Stimulated activated CD8-positive, alpha-beta memory T cell treated with anti-CD3 and anti-CD28 coated beads, Interleukin-4, amount 100 ng/mL, for 48 hours (primary cell): ENCODE measurements at places on chromosomes 12 and 14.

GRCh38 chr14:24875203-24875838, 174.6 kb downstream of the STXBP6 start:
- no peak for DNase-seq

GRCh38 chr12:14540801-14541462, 26.8 kb downstream of the PLBD1 start:
- DNase-seq = no peak

- no peak for DNase-seq
Observed at GRCh38 chr12:66733321-66733720, 54.4 kb upstream of the GRIP1 start.

GRCh38 chr12:89343127-89343526, 9.2 kb downstream of the DUSP6 start:
- no peak for DNase-seq

GRCh38 chr14:31340297-31341063, 79.9 kb downstream of the HEATR5A start:
- no peak for DNase-seq

- DNase-seq = no peak
Observed at GRCh38 chr14:78790271-78790670, 620.1 kb downstream of the NRXN3 start.

- DNase-seq = no peak
Observed at GRCh38 chr12:25972783-25973182, 14.3 kb downstream of the RASSF8 start.

- no peak for DNase-seq
Observed at GRCh38 chr14:77554816-77555599, 56.4 kb upstream of the ISM2 start.

- DNase-seq = no peak
Observed at GRCh38 chr12:112524676-112525425, 106.1 kb downstream of the PTPN11 start.

DNA sequence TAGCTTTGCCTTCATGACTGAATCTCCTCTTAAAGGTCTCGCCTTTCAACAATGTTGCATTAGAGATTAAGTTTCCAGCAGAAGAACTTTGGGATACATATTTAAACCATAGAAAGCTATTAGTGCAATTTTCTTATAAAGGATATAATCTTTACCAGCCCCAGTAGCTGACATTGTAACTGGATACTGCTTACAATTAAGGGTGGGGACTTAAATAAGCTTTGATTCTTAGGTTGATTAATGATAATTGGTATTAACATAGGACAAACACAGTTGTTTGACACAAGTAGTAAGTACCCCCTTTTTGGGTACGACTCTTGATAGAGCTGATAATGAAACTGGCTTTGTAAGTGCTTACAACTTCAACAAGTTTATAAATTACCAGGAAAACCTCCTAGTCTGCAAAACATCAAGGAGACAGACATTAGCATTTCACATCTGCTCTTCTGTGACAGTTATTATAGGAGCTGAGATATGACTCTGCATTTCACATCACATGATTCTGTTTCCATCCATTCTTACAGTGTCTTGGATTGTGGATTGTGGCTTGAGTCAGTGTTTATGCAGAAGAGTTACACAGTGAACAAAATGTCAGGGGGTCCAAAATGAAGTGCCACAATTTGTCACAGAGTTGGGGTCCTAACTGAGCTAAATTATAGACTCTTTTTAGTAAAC, 249.1 kb upstream of the E2F7 start:
- DNase-seq = no peak

DNA sequence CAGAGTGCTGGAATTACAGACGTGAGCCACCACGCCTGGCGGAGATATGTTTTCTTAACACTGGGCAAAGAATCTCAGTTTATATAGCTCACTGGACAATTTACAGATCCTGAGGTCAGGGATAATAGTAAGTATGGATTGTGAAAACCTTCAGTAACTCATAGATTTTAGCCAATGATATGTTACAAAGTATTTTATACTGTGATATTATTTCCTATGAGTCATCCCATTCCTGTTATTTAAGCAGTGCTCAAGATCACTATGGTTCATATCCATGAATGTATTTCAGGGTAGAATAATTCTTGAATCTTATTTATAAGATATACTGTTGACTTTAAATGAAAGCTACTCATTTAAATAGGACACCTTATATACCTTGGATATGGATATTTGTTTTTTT, 107.2 kb downstream of the RAD51B start:
- no peak for DNase-seq

- DNase-seq = no peak
Observed at GRCh38 chr12:2934371-2934770, 24.8 kb upstream of the TEAD4 start.

DNA sequence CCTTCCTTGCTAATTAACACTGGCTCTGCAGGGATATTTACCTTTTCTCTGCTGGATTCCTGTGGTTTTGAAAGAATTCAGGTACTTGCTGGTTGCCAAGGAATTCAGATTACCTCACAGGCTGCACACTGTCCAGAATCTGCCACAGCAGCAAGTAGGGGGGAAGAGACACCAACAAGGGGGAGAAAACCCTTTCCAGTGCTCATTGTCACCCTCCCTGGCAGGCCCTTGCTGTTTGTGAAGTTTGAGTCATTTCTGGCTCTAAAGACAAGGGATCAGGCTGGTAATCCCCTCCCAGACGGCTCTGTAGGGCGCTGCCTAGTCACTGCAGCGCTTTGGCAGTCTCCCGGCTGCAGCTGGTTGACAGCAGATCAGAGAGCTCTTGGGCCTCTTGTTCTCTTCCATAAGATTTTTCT, 50.8 kb downstream of the TTLL5 start:
- peak; percentile 24 for DNase-seq

- DNase-seq = peak; percentile 62
Observed at GRCh38 chr14:68695326-68695768, 97.5 kb downstream of the ZFP36L1 start.

DNA sequence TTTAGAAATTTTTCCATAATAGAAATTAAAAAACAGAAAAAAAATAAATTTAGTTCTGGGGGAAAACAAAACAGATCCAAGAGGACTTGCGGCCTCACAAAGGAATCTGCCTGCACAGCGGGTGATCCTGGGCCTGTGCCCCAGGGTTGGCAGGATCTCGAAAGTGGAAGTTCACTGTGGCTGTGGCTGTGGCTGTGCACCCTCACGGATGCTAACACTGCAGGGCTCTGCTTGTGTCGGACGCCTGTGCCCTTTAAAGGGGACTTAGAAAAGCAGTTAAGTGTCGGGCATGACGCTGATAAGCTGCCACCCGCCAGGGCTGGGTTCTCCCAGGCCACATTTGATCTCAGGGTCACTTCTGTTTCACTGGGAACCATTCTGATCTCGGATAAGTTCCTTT, 209.1 kb downstream of the TTC7B start:
- no peak for DNase-seq

DNA sequence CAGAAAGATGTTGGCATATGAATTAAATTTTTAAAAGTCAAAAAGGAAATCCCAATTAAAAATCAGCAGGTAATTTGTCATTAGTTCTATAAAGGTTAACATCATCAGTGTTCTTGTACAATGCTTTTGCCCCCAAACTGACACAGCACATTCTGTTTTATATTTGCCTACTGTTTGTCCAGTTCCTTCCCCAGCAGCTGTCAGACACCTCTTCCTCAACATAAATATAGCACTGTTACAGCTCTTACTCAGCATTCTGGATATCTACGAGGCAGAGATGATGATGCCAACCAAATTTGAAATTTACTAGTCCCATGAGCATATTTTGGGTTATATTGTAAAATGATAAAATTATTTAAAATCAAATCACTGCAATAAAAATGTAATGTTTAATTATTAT, 124.6 kb downstream of the SINHCAF start:
- DNase-seq = no peak

DNA sequence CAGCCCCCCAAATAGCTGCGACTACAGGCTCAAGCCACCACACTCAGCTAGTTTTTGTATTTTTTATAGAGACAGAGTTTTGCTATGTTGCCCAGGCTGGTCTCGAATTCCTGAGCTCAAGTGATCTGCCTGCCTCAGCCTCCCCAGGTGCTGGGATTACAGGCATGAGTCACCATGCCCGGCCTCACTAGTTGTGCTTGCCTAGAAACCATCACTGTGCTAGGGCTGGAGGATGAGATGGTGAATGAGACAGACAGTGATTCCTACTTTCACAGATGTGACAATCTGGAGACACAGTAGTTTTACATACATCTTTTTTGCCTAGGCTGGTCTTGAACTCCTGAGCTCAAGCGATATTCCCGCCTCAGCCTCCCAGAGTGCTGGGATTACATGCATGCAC, 7.5 kb upstream of the MSI1 start:
- DNase-seq = no peak

DNA sequence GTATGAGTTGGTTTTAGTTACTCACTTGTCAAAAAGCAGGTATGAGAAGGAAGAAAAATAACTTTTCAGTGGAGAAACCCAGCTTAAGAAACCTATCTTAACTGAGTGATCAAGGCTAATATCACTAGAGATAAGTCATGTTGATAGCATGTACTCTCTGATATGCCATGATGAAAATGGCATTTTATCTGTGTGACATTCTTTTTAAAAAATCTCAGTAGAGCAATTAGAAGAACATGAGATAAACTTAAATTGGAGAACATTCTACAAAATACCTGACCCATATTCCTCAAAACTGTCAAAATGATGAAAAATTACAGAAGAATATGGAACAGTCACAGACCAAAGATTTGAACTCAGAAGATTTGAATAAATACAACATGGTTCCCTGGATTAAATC, 912.4 kb upstream of the ATXN7L3B start:
- DNase-seq = no peak

- DNase-seq = no peak
Observed at GRCh38 chr12:21989819-21990412, 48.7 kb upstream of the ABCC9 start.

GRCh38 chr14:101128478-101129321, 225.2 kb upstream of the RTL1 start:
- peak; percentile 19 for DNase-seq

DNA sequence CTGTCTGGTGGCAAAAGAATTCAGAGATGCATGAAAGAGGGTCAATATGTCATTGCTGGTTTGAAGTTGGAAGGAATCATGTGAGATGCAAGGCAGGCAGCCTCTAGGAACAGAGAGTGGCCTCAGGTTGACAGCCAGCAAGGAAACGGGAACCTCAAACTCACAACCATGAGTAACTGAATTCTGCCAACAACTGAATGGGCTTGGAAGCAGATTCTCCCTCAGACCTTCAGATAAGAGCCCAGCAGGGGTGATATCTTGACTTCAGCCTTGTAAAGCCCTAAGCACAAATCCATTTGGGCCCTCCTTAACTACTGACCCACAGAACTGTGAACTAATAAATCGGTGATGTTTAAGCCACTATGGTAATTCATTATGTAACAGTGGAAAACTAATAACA, 35.8 kb downstream of the USP15 start:
- DNase-seq = no peak

GRCh38 chr12:98990648-98991047, 345.6 kb downstream of the APAF1 start:
- DNase-seq = no peak

DNA sequence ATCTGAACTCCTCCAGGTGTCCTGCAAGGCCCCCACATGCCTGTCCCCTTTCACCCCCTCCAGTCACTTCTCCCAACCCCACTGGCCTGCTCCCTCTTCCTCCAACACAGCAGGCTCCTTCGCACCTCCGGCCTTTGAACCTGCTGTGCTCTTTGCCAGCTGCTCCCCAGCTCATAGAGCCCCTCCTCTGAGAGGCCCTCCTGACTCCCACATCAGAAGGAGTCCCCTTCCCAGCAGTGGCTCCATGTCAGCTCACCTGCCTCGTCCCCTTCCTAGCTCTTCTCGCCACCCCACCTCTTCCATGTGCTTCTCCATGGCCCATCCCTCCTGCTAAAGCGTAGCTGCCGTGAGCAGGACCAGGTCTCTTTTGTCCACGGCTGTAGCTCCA, 22.1 kb downstream of the SCARB1 start:
- no peak for DNase-seq

- DNase-seq = no peak
Observed at GRCh38 chr14:68042586-68043210, 223.1 kb downstream of the RAD51B start.

DNA sequence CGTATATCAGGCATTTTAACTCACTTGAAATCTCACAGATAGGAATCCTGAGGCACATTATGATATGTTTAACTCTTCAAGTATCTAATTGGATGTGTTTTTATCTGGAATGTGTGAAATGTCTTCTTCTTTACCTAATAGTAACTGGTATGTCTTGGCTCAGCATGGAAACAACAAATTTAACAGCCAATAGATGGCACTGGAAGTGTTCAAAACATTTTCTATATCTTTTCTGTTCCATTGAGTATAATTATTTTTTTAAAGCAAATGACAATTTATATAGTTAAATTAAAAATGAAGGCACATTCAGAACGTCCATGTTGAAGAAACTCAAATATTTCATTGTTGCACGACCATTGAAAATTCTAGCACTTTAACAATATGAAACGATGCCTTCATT, 164.6 kb upstream of the SLC16A7 start:
- no peak for DNase-seq

- no peak for DNase-seq
Observed at GRCh38 chr14:68770553-68771286, 22.1 kb downstream of the ZFP36L1 start.

GRCh38 chr12:104662203-104662602, 205.5 kb downstream of the CHST11 start:
- DNase-seq = no peak

DNA sequence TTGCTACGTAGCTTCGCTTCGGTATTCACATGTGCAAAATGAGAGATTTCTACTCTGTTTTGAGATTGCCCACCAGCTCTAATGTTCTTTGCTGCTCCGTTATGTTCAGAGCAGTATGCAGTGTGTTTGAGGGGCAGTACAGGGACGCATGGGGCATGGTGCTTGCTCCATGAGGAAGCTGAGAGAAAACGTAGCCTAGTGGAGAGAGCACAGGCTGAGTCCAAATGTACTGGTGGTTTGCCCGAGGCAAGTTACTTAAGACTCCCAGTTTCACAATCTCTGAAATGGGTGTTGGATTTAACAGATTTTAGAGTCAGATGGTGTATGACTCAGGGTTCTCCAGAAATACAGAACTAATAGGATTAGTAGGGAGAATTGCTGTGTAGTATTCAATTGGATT, 310.5 kb downstream of the ETNK1 start:
- no peak for DNase-seq
